Right renal pelvis (tissue), 4 donors: ENCODE measurements at places on chromosomes 12 and 14.

DNA sequence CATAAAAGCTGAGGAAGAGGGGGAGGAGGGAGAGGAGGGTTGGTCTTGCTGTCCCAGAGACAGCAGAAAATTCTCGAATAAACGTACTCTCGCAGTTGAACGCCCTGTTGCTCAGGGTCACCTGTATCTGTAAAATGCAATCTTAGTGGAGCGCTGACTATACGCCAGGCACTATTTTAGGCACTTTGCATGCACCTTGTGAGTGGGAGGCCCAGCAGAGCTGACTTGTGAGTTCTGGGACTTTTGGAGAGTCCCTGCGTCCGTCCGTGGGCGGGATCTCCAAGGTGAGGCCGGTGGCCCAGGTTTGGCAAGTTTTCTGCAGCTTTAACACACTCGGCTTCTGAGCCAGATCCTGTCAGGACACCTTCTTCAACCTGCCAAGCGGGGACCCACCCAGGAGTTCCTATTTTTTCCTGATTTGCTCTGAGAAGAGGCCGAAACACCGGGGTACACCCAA, 32.5 kb upstream of the PLEKHG6 start:
- no peak for DNase-seq

- DNase-seq: no peak
These were observed 1.1 kb downstream of the BTBD6 start for GRCh38 chr14:105249182-105250007.

DNA sequence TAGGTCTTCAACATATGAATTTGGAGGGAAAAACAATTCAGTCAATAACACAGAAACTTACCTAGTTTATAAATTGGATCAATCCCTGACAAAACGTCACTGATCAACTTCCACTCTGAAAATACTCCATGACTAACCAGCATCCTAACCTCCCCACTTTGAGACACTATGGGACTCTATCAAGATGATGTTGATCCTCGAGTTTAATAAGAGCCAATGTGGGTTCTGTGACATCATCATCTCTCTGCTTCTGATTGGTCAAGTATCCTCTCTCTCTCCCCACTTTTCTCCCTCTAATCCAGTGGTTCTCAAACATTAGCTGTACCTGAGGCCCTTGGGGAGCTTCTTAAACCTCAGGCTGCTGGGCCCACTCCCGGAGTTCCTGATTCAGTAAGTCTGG, at the start of gene SMCO2:
Gene SMCO2, plus strand, starts transcription at position 301 of the 400 bp plus-strand sequence. CDS start 23,896 bp downstream, outside the sequence.
- DNase-seq: no peak

GRCh38 chr14:63392236-63392635, 73.5 kb upstream of the GPHB5 start:
- DNase-seq: no peak

DNA sequence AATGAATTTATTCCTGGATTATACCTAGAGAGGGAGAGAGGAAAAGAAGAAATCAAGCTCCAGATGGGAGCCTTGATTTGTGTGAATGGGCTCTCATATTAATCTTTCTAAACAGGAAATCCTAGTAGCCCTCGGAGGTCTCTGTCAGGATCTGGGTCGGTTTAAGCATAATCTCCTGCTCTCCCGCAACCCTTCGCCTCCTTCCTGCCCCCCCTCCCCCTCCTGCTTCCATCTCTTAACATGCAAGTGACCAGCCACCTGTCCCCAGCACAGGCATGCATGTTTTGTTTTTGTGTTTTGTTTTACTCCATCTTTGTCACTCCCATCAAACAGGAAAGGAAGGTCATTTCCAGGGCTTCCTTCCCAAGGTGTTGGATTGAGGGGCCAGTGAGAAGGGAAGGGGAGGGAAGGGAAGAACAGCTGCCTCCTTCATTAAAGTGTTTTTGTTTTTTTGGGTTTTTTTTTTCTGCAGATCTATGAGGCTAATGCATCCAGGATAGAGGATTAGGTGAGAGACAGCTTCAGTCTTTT, 4.8 kb upstream of the KCNA5 start:
- no peak for DNase-seq

DNA sequence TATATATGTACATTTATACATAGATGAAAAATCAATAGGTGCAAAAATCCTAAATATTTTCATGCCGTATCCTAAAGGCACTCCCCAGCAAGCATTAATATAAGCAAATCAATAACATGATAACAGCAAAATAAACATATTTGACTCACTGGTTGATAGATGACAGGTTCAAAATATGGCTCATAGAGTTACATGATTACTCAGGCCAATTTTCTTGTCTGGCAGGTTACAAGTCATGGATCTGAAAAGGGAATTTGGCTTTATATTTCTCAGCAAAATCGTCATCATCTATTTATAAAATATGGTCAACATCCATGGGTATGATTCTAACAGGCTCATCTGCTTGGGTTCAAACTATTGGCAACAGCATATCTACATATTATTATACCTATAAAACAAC, 34.9 kb upstream of the SYT1 start:
- DNase-seq: no peak

GRCh38 chr12:27109334-27110028, 27.1 kb upstream of the C12orf71 start:
- DNase-seq: no peak

- no peak for DNase-seq
These were observed 28.2 kb downstream of the TTC7B start for GRCh38 chr14:90788031-90788430.

DNA sequence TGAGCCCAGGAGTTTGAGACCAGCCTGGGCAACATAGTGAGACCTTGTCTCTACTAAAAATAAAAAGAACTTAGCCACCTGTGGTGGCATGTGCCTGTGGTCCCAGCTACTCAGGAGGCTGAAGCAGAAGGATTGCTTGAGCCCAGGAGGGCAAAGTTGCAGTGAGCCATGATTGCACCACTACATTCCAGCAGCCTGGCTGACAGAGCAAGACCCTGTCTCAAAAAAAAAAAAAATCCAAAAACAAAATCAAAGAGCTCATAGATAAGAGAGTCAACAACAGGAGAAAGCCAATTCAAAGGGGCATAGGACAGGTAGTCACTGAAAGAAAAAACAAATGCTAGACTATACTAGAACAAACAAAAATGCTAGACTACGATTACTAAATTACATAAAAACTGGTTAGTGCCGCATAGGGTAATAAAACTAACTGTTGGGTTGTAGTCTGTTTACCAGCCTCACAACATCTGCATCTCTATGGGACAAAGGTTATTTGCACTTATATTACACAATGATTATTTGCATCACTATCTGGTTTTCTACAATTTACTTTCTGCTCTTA, 16.6 kb upstream of the EEA1 start:
- no peak for DNase-seq

GRCh38 chr12:100164153-100164704, 21.6 kb upstream of the BLTP3B start:
- DNase-seq: no peak

- no peak for DNase-seq
These were observed 647 bp upstream of the ESPL1 start for GRCh38 chr12:53267306-53267998.

GRCh38 chr12:49983892-49984291, 11.1 kb downstream of the AQP6 start:
- no peak for DNase-seq

DNA sequence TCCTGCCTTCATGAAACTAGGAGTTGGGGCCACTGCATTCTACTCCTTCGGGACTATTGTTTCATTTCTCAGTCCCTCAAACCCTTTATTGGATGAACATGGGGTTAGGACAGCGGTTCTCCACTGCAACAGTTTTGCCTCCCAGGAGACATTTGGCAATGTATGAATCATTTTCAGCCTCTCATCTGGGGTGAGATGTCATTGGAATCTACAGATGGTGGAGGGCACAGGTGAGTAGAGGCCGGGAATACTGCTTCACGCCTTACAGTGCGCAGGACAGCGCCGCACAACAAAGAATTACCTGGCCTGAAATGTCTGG, 649 bp upstream of the GNPNAT1 start:
- DNase-seq: no peak

- no peak for DNase-seq
These were observed 15.8 kb downstream of the FLRT2 start for GRCh38 chr14:85545738-85546137.

- DNase-seq: no peak
These were observed 11.9 kb downstream of the PTGDR start for GRCh38 chr14:52279408-52279807.

GRCh38 chr14:99578541-99579101, 25.4 kb downstream of the CCDC85C start:
- DNase-seq: no peak

DNA sequence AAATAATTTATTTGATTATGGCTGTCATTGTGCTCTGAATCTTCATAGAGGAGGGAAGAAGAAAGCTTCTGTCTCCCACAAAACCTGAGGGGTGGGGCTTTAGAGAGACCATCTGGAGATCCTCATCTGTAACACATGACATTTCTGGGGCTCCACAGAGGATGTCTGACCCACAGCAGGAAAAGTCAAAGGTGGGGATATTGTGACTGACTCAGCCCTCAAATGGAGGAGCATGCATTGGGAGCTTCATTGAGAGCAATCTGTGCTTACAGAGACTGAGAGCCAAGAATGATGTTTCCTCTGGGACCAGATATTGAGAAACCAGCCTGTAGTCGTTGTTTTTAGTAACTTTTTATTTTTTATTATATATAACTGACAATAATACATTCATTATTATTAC, 158.7 kb downstream of the SYT1 start:
- no peak for DNase-seq

GRCh38 chr14:102760496-102761193, 16.6 kb upstream of the TRAF3 start:
- DNase-seq: no peak

- DNase-seq: no peak
These were observed 1.6 kb downstream of the TDP1 start for GRCh38 chr14:89957376-89957775.

GRCh38 chr14:84819528-84819927, 710.4 kb upstream of the FLRT2 start:
- no peak for DNase-seq

DNA sequence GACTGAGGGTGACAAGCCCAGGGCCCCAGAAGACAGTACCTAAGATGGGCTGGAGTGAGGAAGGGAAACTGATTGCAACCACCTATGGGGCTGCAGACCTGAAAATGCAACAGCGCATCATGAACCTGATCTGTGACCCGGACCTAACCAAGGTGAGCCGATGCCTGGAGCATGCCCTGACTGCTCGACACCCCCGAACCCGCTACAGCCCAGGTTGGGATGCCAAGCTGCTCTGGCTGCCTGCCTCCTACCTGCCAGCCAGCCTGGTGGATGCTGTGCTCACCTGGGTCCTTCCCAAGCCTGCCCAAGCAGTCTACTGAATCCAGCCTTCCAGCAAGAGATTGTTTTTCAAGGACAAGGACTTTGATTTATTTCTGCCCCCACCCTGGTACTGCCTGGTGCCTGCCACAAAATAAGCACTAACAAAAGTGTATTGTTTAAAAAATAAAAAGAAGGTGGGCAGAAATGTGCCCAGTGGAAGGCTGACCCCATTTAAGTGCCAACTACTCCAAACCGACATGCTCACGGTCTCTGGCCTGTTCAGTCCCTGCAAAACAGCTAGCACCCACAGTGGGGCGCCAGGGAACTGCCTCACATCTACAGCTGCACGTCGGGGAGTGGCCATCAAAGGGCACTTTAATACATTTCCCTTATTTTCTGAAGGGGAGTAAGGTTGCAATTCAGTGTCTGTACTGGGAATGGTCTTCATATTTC, 4.2 kb downstream of the RDH5 start:
- no peak for DNase-seq

DNA sequence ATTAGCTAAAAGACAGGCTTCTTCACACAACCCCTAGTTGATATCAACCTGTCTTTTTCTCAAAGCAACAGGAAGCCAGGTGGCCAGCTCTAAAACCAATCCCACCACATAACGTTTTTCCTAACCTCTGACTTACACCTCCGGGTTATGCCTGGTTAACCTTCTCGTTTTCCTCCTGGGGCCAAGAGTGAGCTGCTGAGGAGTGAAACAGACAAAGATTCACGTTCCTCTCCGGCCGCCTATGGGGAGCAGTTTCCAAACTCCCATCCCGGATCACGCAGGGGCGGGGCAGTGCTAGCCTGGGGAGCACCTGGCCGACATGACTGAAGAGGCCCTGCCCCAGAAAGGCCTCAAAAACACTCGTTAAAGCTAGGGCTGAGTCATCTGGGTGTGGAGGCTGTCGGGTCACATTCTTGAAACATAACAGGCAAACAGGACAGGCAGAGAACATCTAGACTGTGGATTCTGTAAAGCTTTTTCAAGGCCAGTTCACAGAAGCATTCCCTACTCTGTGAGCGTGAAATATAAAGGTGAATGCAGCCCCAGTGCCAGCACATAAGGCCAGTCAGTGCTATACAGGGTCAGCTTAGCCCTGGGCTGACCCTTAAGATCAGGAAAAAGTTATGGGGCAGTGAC, 25.9 kb upstream of the LGALS3 start:
- DNase-seq: no peak

- DNase-seq: no peak
These were observed 145.5 kb downstream of the SLC6A15 start for GRCh38 chr12:84767079-84767478.

DNA sequence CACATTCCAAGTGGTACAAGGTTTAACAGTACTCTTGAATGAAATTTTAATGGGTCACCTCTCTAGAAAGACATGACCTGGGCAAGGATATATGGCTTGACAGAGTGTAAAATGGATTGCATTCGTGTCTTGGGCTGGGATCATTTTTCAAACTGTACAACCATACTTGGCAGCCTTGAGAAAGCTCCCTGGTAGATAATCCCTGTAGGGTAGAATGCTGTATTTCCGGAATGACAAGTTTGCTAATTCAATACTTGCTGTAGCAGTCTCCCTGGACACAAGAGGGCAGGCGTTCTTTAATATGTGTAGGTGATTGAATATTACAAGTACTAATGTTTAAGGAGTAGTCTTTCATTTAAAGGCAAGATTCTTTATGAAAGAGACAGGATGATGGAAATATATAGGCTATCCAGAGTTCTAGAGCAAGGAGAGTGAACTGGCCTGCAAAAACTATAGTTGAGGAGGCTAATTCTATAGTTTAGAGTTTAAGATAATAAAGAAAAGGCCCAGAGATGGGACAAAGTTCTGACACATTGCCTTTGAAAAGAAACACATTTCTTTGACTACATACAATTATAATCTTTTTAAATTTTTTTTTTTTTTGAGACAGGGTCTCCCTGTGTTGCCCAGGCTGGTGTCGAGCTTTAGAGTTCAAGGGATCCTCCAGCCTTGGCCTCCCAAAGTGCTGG, 53.4 kb downstream of the PLBD1 start:
- DNase-seq: peak; percentile 67

- no peak for DNase-seq
These were observed 673.0 kb upstream of the LMO3 start for GRCh38 chr12:17278946-17279345.

- no peak for DNase-seq
These were observed 25.8 kb downstream of the SNRNP35 start for GRCh38 chr12:123483602-123484248.

DNA sequence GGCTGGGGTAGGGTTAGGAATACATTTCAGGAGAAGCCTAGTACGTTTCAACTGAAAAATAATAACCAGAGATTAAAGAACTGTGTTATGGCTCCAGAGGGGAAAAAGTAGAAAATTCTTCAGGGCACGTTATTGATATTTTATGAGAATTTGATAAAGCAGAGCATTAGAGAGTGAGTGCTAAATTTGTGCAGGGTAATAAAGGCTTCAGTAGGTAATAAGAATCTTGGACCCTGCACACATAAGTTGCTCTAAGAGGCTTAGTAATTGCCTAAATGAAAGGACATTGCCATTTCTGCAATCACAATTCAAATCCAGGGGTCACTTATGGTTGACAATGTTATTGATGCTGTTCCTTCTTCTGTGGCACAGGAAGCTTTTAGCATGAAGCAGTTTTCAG, 439.4 kb upstream of the DCN start:
- DNase-seq: no peak
